ENCODE measurements at places on chromosomes 2 and 18. TPM values are rescaled to one million over a fixed set of nuclear protein-coding genes. Genes with fewer than 3 reads are reported as not detected.

Gene RAPGEF4
- total RNA-seq, result 0.62 TPM

Gene PKDCC
- 6.9 TPM for total RNA-seq

GRCh38 chr18:35010993-35011392 is 30.2 kb upstream of the MAPRE2 start:
- peak; percentile 33 for DNase-seq

GRCh38 chr18:57839942-57840381 is 36.8 kb upstream of the ATP8B1 start:
- peak; percentile 77 for DNase-seq

Gene TEX44
- total RNA-seq, result not detected
